CD4-positive, alpha-beta T cell treated with Interleukin-12 subunit alpha and Interleukin-12 subunit beta, for 1 hour (primary cell): ENCODE measurements at places on chromosomes 3 and 15.
A peak's percentile ranks its signal among the peaks of the same experiment; 100 is the strongest.

DNA sequence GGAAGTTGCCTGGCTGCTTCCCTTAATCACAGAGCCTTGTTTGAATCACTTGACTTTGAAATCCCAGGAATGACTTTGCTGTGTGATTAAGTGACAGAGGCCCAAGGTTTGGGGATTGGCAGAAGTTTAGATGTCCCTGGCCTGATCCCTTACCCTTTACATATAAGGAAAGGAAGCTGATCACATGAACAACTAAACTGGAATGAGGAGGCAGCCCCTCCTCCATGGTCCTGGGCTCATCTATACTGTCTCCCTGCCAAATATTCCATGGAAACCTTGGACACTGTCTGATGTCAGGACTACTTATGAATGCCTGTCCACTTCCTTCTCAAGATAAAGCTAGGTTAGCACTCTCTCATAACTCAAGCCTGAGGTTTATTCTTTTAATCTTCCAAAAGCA, 181.3 kb upstream of the CTDSPL start:
- DNase-seq: no peak

GRCh38 chr15:88982304-88982945, 69.2 kb upstream of the MFGE8 start:
- no peak for DNase-seq

- no peak for DNase-seq
These were observed 457.6 kb downstream of the PDCD6IP start for GRCh38 chr3:34256021-34256420.

DNA sequence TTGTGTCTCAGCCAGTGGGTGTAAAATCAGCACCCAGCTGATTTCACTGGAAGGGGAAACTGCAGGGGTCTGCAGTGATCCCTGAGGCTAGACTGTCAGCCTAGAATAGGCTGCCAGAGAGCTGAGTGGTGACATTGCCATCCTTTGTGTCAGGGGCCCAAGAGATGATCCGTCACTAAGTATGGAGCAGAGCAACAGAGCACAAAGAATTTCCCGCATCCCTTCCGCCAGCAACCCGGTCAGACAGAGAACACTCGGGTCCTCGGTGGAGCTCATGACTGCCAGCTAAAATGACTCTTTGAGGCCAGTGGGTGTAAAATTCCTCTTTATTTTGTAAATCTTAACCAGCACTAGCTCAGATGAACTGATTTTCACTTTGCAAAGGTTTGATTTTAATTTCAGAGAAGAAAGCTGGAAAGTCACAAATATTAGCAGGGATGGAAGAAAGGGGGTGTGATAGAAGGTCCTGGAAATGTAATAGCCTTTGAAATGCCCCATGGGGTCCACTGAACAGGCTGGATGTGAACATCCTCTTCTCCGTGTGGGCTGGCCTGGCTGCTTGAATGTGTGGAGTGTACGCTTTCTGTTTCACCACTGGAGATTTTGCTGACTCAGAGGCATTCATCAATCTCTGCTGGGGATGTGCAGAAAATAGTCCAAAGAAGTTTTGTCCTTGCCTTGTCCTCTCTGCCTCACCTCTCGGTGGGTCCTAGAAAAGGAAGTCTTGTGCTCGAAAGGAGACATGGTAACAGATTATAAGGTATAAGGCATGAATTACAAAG, 138.8 kb downstream of the SV2B start:
- no peak for DNase-seq

DNA sequence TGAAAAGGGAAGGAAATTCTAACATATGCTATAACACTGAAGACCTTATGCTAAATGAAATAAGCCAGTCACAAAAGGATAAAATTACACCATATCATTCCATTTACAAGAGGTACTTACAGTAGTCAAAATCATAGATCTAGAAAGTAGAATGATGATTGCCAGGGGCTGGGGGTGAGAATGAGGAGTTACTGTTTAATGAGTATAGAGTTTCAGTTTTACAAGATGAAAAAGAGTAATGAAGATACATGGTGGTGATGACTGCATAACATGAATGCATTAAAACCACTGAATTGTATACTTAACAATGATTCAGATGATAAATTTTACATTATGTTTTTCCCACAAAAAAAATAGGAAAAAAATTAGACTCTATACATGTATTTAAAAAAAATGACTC, 152.6 kb downstream of the SCAPER start:
- DNase-seq: no peak

GRCh38 chr3:46429671-46430070, 22.6 kb downstream of the CCRL2 start:
- no peak for DNase-seq

DNA sequence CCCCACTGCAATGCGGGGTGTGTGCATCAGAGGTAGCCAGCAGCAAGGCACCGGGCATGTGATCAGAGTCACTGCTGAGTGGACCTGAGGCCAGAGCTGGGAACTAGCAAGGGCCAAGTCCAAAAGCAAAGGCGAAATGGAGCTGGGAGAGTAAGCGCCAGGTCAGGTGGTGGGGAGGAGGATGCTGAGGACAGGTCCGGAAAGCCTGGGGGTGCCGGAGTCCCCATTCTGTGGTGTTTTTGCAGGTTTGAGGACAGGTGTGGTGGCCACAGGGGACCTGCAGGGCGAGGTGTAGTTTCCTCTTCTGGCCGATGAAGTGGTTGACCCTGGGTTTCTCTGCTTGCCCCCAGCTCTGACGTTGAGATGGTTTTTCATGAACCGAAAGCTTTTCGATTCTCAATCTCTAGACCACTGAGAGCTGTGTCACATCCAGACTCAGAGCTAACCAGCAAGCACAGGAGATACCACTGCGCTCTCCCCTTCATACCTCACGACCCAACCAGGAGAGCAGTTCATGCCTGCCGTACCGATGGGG, 35.0 kb upstream of the HES1 start:
- DNase-seq: no peak

GRCh38 chr3:121994551-121994950, 27.5 kb downstream of the ILDR1 start:
- DNase-seq: no peak

- DNase-seq: peak; percentile 19
These were observed 754 bp downstream of the B3GNT5 start for GRCh38 chr3:183253528-183254486.

- no peak for DNase-seq
These were observed 189.8 kb downstream of the SLCO3A1 start for GRCh38 chr15:92043283-92043682.

- DNase-seq: no peak
These were observed 39.6 kb downstream of the MDFIC2 start for GRCh38 chr3:70272798-70273197.

DNA sequence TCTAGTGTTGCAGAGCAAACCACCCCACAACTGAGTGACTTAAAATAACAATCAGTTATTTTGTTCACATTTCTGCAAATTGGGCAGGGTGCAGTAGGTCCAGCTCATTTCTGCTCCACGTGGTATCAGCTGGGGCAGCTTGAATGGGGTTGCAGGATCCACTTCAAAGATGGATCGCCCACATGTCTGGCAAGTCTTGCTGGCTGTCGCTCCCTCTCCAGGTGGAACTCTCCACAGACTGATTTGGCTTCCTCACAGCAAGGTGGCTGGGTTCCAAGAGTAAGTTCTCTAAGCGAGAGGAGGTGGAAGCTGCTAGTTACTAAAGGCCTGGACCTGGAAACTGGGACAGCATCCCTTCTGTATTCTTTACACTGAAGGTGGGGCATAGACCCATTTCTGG, 213.3 kb downstream of the SLC9A9 start:
- no peak for DNase-seq

DNA sequence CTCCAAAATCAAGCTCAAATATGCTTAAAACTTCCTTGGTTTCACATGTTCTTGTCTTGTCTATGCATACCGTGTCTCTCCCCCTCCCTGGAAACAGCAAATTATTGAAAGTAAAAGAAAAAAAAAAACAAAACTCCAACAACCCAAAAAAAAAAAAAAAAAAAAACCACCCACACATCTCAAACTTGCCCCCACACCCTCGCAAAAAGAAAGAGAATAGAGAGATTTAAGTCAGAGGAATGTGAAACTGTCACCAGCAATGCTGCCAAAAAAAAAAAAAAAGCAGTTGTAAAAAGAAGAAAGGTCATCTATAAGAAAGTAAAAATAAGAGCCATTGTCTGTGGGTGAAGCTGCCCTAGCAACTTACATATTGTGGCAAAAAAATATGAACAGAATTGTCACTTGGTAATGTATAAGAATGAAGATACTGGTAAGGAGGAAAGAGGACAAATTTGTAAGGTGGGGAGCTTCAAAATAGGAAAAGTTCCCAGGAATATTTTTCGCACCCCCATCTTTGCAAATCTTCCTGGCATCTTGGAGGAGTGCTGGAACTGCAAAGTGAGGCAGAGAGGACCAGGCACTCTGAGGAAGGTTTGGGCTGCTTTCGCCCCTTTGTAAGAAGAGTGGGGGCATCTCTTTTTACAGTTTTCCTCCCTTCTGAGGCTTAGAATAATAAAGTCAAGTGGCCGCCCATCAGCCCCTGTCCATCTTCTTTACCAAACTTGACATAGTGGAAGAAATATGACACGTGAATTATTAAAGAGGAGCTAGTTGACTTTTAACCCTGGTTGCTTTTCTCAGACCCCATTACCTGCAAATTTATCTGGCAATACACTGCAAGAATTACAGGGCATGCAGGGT, 81.8 kb downstream of the NR2F2 start:
- no peak for DNase-seq

GRCh38 chr3:78165876-78166275, 1126.0 kb downstream of the ROBO2 start:
- no peak for DNase-seq

DNA sequence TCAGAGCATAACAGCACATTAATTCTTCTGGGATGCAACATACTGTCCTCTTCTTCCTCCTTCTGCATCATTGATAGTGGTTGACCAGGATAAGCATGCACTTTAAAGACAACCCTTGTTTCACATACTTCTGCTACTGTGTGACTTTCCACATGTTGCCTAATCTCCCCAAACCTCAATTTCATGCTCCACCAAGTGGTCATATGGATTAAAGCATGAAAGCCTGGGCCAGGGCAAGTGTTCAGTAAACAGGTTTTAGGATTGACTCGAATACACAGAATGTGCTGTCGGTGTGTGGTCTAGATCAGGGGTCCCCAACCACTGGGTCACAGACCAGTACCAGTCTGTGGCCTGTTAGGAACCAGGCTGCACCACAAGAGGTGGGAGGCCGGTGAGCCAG, 22.5 kb upstream of the BFSP2 start:
- no peak for DNase-seq

DNA sequence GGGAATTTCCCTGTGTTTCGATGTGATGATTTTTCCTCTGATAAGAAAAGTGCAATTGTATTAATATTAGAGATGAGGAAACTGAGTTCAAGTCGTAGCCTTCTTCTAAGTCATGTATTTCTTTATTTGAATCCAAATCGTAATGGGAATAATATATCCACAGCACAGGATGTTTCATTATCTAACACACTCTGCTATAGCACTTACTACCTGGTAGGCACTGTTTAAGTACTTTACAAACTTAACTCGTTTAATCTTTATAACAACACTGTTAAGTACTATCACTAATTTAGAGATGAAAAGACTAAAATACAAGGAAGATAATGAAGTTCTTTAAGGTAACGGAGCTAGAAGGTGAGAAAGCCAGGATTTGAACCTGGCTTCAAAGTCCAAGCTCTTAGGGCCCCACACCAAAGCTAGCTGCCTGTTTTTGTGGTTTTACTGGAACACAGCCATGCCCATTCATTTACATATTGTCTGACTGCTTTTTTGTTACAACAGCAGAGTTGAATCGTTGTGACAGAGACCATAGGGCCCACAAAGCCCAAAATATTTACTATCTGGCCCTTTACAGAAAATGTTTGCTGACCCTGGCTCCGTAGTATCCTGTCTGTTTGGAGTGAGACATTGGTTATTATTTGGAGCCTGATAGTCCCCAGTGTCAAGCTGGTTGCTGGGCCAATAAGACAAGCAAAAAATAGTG, 9.6 kb upstream of the ATP13A3 start:
- no peak for DNase-seq

- DNase-seq: peak; percentile 25
These were observed 12.8 kb downstream of the GCSAM start for GRCh38 chr3:112119962-112120836.

DNA sequence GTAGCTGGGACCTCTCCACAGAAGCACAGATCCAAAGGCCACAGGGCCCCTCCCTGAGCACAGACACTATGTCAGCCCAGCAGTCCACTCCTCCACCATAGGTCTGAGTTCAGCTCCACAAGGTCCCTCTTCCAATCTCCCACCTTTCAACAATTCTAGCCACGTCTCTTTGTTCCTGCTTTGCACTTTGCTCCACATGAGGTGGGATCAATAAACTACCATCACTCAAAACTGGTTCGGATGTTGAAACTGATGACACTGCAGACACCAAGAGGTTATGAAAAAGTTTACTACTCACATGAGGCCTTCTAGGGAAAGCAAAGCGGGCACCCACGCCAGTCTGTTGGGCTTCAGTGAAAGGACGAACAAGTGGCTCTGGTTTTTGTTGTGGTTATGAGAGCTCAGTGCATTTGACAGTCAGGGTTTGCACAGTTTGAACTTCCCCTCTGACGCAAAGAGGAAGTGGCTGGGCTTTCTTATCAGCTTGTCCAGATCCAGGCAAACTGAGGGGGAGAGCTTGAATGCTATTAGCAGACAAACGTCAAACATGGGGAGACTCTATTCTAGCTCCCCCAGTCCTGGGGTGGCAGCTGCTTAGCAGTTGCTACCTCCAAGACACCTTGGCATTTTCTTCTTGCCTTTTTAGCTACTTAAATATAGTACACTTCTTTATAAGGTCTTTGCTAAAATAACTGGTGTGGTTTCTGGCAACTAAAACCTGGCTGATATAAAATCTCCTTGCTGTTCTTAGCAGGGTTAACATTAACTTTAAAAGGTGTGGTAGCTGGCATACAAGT, 37.8 kb downstream of the ZNF445 start:
- DNase-seq: peak; percentile 74

DNA sequence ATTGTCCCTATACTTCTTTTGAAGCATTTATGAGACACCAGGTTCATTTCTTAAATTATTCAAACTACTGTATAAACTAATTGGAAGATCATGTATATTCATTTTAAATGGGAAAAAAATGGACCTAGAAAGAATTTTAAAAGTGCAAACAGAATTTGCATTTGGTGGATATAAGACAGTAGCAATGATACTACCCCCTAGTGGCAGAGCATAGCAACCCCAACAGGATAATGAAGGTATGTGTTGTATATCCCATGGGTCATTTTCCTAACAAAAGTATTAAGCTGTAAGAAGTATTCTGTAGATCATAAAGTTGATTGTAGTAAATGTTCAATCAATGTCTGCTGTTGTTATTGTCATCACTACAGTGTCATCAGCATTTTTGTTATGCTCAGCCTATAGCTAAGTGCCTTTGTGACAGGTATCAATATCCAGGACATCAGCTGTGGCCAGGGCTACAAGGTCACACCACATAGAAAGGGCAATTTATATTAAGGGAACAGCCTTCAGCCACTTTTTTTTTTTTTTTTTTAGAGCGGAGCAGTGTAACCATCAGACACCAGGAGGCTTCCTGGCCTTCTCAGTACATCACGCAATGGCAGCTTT, 175.8 kb downstream of the FOXB1 start:
- DNase-seq: peak; percentile 53

DNA sequence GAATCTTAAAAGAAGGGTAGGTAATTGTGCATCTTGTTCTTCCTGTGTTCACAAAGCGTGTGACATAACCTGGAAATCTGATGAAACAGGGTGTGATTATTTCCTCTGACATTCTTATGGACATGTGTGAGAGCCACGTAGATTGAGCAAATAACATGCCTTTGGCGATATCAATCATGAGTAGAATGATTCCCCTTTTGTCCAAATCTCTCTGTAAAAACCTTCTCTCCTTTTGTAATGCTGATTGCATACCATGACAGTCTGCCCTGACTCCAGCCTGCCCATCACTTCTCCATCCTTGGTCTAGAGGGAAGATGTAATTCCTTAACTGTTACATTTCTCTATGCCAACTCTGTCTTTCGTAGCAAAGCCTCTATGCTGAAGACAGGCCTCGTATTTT, 115.0 kb downstream of the IL5RA start:
- no peak for DNase-seq
